ENCODE measurements at places on chromosomes 5 and 9.

DNA sequence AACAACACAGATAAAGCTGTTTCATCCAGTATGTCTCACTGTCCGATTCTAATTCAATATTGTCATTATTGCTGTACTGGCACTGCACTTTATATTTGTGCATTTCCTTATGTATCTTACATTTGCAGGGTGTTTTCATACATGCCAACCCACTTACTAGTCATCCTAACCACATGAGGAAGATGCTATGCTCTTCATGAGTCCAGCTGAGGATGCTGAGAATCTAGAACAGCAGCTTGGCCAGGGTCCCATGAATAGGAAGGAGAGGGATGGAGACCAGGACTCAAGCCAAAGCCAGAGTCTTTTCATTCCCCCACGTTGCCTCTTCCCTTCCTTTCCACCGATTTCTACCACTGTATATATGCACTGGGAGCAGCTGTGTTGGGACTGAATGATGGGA is 292.8 kb upstream of the KLF4 start:
- no peak for DNase-seq

- DNase-seq: no peak
These were observed 91.3 kb downstream of the RALGPS1 start for GRCh38 chr9:127005770-127006314.

DNA sequence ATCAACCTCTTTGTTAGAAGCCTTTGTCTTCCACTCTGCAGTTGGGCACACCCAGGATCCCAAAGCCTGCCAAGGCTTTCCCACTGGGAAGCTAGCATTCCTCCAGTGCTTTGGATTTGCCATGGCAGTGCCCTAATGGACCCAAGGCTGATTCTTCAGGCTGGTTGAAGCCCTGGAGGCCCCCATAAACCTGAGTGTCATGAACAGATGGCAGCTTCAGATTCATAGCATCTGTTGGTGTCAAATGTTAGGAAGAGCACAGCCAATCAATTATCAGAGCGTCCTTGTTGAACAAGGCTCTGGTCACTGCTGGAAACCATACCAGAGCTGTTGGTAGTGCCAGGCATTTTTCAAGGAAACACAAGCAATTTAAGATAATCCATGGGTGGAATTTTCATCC is 241.1 kb upstream of the KLF4 start:
- DNase-seq: no peak

DNA sequence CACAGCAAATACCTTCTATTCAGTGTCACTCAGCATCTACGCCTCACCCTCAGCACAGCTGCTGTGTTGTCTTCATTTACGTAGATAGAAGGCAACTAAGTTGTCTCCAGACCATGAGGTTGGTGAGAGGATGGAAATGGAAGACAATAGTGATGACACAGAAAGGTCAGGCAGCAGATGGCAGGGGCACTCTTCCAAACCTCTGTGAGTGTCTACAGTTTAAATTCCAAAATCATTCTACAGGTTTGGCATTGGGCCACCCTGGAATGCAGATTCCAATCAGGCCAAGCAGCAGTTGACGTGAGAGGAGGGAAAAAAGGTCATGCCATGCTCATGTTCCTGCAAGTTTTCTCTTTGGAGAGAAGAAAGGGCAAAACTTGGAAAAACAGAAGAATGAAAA is 68.7 kb upstream of the ADAMTSL1 start:
- DNase-seq: no peak

DNA sequence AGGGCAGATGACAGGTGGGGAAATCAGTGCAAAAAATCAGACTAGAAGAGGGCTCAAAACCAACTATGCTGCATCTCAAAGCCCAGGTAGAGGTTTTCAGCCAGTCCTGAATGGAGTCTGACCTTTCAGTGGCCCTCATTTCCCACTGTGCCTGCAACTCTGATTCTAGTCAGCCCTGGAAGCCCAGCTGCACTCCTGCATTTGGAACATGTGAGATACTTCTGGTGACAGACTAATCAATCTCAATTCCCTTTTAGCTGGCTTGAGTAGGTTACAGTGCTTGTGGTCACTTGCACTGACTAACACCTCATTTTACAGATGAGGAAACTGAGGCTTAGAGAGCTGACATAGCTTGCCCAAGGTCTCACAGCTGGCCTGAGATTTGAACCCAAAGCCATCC is 7.9 kb upstream of the ACSL6 start:
- no peak for DNase-seq

DNA sequence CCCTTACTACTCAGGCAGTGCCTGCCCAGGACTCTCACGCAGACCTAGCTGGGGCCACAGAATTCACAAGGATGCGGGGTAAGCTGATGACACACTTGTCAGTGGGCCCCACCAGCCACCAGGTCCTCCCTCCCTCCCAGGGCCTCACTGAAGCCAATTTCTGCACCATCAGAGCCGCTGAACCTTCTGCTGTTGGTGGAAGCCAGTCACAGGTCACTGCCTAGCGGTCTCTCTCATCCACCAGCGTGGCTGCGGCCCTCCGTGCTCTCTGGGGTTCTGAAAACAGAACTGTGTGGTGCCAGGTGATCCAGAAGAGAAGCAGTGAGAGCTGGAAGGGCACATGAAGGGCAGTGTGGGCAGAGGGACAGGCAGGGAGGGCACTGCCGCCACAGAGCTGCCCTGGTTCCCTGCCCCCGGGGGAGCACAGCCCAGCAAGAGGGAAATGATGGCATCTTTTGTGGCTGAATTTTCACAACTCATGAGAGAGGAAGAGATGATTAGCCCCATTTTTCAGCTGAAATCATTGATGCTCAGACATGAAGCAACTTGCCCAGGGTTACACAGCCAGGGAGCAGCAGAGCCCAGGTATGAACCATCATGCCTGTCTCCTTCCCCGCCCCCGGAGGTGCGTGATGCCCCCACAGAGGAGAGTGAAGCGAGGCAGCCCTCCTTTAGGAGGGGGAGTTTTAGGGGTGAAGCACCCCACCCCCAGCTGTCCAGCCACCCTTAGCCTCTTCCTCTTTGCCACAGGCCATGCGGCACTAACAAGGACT is 41.4 kb upstream of the CPLX2 start:
- DNase-seq: no peak

- DNase-seq: no peak
These were observed 96.5 kb upstream of the PHYKPL start for GRCh38 chr5:178328826-178329730.

- no peak for DNase-seq
These were observed 562.6 kb downstream of the ANXA1 start for GRCh38 chr9:73714294-73714693.

DNA sequence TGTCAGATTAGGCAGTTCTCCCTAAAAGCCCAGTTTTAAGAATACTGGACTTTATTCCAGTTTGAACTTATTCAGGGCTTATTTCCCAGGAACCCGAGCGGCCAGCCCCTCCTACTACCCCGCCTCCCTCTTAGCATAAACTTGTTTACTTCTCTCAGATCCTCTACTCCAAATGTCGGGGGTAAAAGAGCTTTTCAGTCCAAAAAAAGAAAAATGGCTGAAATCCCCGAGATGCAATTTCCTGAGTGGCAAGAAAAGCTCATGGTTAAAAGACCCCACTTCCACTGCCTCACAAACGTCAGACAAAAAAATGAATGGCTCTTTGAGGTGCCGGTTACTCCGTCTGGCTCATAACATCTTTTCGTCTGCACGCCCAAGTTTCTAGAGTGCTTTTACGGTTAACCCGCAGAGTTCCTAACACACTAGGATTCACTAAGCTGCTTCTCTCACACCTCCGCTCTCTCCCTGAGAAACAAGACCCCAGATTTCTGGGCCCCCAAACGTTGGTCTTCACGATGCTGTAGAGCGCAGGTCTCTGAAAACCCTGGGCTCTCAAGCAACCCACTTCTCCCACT is 402 bp downstream of the BRD8 start:
- DNase-seq: no peak

DNA sequence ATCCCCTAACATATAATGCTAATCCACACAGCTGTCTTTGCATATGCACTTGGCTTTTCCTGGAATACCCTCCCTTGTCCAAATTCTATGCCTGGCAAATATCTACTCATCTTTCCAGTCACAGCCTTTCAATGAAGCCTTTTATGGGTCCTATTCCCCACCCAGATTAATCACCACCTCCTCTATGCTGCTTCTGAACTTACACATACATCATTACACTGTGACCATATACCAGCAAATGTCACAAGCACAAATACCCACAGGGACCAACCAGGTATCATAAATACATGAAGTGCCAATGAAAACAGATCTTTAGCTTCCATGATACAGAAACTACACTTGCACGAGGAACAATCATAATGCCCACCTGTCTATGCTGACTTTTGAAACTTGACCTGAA is 22.3 kb downstream of the LPAR1 start:
- no peak for DNase-seq
